Retina (tissue), 1 donor: ENCODE measurements at places on chromosomes 3 and 15.

DNA sequence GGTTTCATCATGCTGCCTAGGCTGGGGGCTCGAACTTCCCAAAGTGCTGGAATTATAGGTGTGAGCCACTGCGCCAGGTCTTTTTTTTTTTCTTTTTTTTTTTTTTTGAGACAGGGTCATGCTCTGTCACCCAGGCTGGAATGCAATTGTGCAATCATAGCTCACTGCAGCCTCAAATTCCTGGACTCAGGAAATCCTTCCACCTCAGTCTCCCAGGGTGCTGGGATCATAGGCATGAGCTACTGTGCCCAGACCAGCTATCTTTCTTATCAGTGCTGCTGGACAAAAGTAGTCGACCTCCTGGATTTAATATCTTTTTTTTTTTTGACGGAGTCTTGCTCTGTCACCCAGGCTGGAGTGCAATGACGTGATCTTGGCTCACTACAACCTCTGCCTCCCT lies 60.8 kb downstream of the TFDP2 start:
- no peak for DNase-seq

- DNase-seq: no peak
Measured at GRCh38 chr3:104412608-104413580, 953.8 kb upstream of the ALCAM start.

- DNase-seq: peak; percentile 7
Measured at GRCh38 chr15:64092864-64093626, 593 bp downstream of the CIAO2A start.

DNA sequence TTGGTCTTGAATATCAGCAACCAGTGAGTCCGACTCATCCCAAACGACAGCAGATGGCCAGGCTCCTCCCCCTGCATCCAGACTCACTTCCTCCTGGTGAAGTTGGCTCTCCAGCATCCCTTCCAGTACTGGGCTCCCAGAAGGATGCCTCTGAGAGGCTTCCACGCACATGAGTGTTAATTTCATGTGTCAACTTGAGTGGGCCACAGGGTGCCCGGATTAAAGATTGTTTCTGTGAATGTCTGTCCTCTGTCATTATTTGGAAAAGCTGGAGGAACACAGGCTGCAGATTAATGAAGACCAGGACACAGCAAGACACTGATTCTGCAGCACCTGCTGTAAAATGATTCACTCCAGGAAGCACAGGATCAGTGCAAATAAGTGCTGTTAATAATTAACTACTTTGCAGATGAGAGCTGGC lies 99.8 kb downstream of the ATP10A start:
- peak; percentile 42 for DNase-seq

GRCh38 chr15:97009031-97009431 lies 678.5 kb downstream of the NR2F2 start:
- DNase-seq: peak; percentile 47

GRCh38 chr3:53880396-53881345 lies 1.3 kb downstream of the ACTR8 start:
- peak; percentile 7 for DNase-seq

DNA sequence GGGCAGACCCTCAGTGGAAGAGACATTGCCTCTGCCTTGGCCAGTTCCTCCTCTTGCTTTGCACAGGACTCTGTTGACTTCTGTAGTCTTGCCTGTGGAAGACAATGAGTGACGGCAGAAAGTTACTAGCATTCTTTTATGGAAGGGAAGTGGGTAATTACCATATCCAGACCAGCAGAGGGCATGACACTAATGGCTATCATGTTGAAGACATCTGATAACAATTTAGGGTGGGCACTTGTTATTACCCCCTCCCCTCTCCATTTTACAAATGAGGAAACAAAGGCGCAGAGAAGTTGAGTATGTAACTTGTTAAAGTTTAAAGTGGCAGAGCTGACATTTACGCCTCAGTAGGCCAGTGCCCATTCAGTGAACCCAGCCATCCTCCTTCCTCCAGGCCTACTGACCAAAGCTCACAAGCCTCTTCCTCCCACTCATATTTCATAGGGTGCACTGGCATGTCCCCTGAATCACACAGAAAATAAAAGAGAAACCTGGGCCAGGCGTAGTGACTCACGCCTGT lies 48.2 kb upstream of the FMN1 start:
- no peak for DNase-seq

- DNase-seq: no peak
Measured at GRCh38 chr3:132273036-132273435, 44.2 kb upstream of the ACP3 start.

DNA sequence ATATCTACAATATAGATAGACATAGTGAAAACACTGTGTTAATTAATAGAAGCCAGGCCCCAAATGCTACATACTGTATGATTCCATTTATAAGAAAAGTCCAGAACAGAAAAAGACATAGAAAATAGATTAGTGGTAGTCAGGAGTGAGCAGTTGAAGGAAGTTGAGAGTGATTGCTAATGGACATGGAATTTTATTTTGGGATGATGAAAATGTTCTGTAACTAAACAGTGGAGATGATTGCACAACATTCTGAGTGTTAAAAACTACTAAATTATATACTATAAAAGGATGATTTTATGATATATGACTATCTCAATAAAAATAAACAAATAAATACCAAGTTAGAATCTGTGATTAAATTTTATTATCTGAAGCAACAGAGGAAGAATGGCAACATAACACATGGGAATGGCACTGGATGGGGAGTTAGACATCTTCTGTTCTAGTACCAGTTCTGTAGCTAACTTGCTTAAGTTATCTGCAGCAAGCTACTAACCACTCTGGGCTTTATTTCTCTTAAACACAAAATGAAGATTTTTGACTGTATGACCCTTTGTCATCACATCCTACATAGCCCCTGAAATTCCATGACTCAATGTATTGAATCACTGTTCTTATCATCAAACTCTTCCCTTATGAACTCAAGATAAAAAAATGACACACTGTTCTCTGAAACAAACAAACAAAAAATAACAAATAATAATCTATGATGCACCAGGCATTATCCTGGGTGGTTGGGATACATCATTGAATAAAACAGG lies 612.7 kb downstream of the TBL1XR1 start:
- DNase-seq: no peak

DNA sequence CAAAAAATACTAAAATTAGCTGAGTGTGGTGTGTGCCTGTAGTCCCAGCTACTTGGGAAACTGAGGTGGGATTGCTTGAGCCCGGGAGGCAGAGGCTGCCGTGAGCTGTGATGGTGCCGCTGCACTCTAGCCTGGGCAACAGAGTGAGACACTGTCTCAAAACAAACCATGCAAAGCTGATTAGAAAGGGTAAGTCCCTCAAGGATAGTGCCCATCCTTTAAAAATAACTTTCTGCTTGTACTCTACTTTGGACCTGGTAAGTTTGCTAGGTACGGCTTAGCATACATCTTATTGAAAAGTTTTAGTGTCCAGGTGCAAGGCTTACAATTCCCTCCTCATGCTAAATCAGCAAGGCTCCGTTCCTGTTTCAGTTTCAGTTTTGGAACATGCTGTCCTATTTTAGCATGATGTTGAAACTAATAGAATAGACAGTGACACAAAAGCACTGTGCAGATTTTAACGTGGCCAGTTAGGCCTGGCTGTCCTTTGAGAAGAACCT lies 21.4 kb downstream of the FEM1B start:
- no peak for DNase-seq

DNA sequence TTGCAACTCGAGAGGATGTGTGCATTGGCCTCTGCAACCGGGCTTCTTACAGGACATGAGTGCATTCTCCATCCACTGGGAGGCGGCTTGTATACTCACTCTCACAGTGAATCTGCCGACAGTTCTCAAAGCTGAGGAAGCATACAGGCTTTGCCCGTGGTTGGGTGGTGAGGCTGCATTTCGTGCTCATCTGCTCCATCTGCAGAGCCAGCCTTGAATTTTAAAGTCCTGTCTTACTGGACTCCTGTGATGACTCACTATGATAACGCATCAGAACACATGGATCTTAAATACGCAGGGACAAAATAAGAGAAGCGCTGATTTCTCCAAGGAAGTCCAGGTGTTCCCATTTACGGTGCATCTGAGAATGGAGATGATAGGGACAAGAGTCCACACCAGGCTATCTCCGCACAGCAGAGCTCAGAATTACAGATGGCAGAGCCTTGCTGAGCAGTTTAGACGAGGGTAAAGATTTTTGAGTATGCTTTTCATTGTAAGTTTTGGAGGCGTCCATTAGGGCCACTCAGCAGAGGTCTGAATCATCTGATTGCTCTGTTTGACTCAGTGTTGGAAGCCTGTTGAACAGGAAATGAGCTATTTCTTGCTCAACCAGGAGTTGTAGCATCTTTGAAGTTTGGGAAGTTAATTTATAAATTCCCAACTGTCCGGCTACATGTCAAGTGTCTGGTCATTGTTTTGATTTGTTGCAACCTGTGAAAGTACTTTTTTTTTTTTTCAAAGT lies 87.1 kb downstream of the GABRG3 start:
- no peak for DNase-seq

- DNase-seq: no peak
Measured at GRCh38 chr3:168096210-168096652, 507 bp upstream of the GOLIM4 start.

- no peak for DNase-seq
Measured at GRCh38 chr3:27943106-27943505, 221.0 kb upstream of the EOMES start.

DNA sequence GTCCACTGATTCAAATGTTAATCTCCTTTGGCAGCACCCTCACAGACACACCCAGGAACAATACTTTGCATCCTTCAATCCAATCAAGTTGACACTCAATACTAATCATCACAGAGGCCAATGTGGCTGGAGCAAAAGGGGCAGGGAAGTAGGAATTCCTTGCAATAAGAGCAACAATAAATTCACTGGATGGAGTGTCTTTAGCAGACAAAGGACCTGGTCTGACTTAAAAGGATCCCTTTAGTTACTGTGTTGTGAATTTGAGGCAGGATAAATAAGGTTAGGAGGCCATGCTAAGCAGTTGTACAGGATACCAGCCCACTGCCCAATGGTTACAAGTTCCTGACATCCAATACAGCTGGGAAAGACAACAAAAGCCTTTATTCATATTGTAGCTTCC lies 12.3 kb upstream of the GFM1 start:
- DNase-seq: peak; percentile 57

GRCh38 chr3:140545197-140545596 lies 132.7 kb upstream of the TRIM42 start:
- DNase-seq: no peak
